ENCODE measurements at places on chromosomes 1 and 21. TPM values are rescaled to one million over a fixed set of nuclear protein-coding genes. Genes with fewer than 3 reads are reported as not detected.

- peak; percentile 6 for DNase-seq
Measured at GRCh38 chr1:49351768-49352167, 575.1 kb upstream of the BEND5 start.

DNA sequence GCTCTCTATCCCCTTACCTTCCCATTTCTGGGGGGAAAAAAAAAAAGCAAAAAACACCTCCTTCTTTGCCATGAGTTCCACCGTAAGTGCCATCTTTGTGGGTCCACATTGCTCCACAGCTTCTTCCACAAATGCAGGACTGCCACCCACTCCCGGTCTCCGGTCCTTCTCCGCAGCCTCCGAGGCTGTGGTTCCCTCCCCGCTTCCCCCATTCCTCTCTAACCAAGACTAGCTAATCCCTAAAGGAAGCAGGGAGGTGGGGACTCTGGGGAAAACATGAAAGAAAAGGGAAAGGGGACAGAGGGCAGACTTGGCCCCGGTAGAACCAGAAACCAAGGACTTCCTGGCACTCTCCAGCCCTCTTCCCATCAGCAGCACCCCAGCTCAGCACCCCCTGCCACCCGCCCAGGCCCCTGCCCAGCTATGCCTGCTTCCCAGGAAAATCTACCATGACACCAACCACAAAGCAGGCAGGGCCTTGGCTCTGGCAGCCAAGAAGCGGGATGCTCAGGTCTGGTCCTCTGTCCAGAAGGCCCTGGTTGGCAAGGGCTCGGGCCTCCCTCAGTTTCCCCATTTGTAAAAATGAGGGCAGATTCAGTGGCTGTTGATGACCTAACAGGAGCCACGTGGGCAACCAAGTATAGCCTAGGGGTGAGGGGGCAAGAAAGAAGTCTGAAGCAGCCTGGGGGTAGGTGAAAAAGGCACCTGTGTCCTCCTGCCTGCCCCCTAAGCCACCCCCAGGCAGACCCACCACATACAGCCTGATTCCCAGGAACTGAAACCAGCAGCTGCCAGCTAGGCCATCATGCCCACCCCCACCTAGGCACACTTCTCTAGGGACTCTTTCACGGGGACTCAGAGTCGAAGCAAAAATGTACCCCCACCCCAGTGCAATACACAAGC is 2.5 kb downstream of the EPHA2 start:
- DNase-seq = no peak

DNA sequence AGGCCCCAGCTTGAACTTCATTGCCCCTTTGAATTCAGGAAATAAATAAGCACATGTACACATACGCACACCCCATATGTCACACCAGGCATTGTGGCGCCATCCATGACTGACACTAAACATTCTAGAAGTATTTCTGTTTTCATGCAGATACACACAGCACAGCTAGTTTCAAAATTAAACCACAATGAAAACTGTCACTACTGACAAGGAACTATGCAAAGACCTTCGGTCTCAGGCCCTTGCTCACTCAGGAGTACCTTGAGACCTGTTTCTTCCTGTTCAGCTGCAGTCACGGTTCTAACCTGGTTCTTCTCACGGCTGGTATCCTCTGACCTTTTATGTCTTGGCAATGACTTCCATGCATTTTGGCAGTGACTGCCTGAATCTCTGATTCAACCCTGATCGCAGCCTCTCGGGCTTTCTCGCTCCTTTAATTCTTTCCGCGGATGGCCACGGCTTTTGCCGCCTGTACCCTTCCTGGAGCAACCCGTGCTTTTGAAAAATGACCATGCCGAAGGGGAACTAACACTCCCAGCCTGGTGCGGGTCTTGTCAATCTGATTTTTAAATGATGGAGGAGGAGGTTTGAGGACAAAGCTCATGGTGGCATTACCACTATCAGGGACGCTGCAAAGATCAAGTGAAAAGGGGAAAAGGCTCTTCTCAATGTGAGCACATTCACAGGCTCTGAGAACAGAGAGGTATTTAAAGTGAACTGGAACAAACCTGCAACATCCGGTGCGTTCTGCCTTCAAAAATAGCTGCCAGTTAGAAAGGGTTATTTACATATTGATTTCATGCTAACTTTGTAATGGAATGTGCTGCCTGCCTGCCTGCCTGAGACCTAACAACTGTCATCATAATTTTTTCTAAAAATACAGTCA is 384.6 kb downstream of the RRAGC start:
- DNase-seq = no peak

DNASE2B gene
- total RNA-seq = not detected

NHLH1 gene
- total RNA-seq = not detected

HLCS gene
- 5.2 TPM for total RNA-seq

TRIM67 gene
- not detected for total RNA-seq

KRTCAP2 gene
- total RNA-seq = 220 TPM
